ENCODE measurements at places on chromosomes 12 and 14. TPM values are rescaled to one million over a fixed set of nuclear protein-coding genes. Genes with fewer than 3 reads are reported as not detected.

DNA sequence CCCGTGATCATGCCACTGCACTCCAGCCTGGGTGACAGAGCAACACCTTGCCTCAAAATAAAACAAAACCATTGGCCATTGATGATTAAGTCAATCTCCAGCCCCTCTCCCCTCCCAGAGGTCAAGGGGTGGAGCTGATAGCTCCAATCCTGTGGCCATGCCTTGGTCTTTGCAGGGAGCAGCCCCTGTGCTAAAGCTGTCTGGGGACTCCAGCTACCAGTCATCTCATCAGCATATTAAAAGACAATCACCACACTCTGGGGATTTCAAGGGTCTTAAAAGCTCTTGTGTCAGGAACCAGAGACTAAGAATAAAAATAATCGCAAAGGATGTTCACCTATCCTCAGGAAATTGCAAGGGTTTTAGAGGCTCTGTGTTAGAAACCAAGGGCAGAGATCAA is 30.6 kb downstream of the HCAR2 start:
- DNase-seq: no peak

Gene MED13L
- total RNA-seq: 140 TPM

GRCh38 chr14:66231820-66232219 is 254.4 kb upstream of the CCDC196 start:
- DNase-seq: no peak

DNA sequence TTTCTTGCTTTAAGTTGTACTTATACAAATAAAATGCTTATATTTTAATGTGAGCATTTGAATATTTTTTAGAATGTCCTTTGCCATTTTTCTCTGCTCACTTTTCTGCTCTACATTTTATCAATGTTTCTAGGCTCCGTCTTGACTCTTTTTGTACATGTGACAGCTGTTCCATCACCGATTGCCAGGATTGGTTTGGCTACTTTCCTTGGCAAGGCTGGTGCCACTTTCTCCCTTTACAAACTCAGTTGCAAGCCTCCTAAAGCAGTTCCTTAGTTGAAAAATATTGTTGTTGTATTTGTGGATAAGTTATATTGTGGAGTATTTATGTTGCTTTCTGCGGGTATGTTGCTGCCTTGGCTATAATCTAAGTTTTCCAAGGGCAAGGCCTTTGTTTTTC is 63.4 kb downstream of the DACT1 start:
- no peak for DNase-seq

GRCh38 chr12:112606611-112607365 is 184.8 kb upstream of the RPH3A start:
- DNase-seq: no peak

Gene MYF6
- total RNA-seq: not detected

DNA sequence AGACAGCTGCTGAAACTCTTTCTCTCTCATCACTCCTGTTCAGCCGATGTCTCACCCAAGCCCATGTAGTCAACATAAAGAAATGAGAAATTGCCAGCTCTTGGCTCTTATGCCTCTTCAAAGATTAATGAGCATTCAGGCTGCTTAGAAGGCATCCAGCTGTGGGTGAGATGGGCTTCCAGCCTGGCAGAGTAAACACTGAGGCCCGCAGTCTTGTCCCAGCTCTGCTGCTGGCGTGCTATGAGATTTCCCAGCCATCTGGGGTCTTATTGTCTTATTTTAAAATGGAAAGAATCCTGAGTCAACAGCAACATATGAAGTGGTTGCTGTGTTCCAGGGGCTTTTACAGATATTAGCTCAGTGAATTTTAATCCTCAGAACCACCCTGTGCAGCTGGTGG is 12.6 kb downstream of the RXYLT1 start:
- no peak for DNase-seq

DNA sequence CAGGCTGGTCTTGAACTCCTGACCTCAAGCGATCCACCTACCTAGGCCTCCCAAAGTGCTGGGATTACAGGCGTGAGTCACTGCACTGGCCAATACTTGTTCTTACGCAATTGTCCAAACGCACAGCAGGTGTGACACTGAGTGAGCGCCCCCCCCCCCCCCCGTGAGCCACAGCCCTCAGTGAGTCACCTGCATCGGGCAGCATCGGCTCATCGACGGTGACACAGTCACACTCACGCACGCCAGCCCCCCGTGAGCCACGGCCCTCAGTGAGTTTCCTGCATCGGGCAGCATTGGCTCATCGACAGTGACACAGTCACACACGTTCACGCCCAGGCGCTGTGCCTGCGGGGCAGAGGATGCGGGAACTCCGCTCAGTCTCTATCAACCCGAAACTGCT is 42.5 kb downstream of the GALNT9 start:
- no peak for DNase-seq

DNA sequence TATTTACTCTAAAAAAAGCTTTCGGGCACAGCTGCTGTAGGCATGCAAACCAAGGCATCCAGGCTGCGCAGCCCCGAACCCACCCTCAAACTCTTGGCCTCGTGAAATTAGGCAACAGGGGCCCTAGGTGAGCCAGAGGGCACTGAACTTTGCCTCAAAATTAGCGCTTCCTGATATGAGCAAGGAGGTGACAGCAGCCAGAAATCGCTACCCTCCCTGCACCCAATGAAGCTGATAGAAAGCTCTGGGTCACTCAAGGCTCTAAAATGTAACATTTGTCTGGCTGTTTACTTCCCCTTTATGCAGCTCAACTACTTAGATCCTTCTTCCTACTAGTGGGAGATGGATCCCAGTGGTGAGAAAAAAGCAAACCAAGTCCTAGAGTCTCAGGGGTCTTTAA is 61.8 kb downstream of the PITPNM2 start:
- DNase-seq: no peak

Gene OSBPL8
- 59.2 TPM for total RNA-seq

GRCh38 chr12:13851828-13852227 is 129.6 kb downstream of the GRIN2B start:
- no peak for DNase-seq

DNA sequence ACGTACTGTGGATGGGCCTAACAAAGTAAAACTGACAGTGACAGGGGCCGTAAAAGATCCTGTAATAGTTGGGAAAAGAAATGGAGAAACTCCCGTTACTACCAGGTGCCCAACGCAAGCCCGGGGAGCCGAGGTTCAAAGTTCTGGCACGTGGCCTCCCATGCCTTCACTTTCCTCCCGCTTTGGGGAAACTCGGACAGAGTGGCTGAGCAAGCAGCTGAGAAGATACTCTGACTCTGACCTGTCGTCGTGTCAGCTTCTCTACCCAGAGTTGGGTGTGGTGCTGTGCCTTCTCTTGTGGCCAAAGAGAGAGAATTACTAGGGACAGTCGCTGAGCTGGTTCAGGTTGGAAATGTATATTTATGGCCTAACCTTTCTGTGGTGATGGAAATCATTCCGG is 1.7 kb downstream of the B4GALNT3 start:
- no peak for DNase-seq

Gene DDIT3
- 22.1 TPM for total RNA-seq
